ENCODE measurements at places on chromosomes 7 and 10. TPM values are rescaled to one million over a fixed set of nuclear protein-coding genes. Genes with fewer than 3 reads are reported as not detected.

DNA sequence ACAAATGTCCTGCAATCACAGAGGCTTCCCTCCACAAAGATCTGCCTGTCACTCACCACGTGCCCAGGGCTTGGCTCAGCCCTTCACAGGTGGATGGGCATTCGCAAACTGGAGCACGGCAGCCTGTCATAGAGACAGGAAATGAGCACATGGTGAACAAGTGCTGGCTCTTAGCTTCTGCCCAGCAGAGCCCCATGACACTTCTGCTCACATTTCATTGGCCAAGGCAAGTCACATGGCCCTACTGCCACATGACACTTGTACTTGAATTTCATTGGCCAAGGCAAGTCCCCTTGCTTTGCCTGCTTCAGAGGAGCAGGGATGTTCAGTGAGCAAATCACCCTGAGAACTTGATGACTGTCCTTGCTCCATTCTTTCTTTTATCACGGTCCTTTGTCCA, 110.8 kb upstream of the PPP2R2D start:
- DNase-seq, result no peak

- no peak for DNase-seq
Observed at GRCh38 chr7:80468931-80469714, 42.7 kb downstream of the GNAT3 start.

- DNase-seq, result no peak
Observed at GRCh38 chr10:80405626-80406025, 2.7 kb upstream of the PRXL2A start.

- DNase-seq, result no peak
Observed at GRCh38 chr10:9858816-9859215, 1158.9 kb upstream of the CELF2 start.

- peak; percentile 45 for DNase-seq
Observed at GRCh38 chr7:140624392-140625191, 16.0 kb downstream of the DENND2A start.

DNA sequence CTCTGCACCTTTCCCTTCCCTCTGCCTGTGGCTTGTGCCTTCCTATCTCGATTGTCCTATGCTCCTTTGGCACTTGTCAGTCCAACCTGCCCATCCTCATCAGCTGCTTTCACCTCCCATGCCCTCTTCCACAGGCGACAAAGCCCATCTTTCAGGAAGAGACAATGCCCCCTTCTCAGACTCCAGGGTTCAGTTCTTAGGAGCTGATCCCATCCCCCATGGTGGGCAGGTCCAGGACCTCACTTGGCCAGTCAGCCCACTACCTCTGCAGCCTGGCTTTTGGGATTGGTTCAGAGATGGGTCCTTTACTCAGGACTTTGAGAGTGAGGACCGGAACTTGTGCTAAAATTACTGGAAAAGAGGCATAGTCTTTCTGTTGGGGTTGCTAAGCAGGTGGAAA, 74.0 kb upstream of the NANOS1 start:
- no peak for DNase-seq

DNA sequence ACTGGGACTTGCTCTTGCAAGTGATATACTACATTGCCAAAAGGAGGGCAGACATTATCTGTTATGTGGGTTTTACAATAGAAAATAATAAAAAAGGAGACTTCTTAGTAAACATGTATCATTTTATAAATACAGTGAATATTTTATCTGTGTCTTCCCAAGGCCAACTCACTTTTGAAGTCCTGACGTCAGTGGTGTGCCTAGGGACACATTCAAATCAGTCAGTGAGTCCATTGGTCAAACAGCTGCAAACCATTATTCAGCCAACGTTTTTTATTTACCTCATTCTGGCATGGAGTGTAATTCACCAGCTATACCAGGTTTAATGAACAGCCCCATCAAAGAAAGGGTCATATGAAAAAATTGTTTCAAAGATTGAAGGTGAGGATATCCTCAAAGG, 263.7 kb downstream of the IPMK start:
- no peak for DNase-seq

GRCh38 chr7:74006451-74007241, 21.3 kb upstream of the ELN start:
- DNase-seq, result peak; percentile 49

The WNT8B gene
- not detected for total RNA-seq

The DEPP1 gene
- total RNA-seq, result 24.0 TPM

The IGF2BP3 gene
- total RNA-seq, result 75.7 TPM

Measured in hepatocyte (in vitro differentiated cells).